ENCODE measurements at places on chromosomes 3 and 15.

DNA sequence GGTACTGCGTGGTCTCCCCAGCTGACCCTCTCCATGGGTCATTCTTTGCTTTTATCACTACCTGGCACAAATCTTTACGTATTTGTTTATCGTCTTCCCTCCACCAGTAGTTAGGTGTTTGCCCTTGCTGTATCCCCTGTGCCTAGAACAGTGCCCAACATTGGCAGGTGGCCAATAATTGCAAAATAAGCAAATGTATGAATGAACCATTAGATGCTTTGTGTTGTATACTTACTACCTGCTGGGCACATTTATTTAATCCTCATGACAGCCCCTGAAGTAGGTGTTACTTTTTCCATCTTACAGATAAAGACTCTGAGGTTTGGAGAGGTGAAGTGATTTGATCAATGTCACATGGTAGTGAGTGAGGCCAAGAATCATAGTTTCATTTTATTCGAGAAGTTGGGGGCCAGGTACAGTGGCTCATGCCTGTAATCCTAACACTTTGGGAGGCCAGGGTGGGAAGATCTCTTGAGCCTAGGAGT is 2.0 kb upstream of the TWF2 start:
- DNase-seq = no peak

DNA sequence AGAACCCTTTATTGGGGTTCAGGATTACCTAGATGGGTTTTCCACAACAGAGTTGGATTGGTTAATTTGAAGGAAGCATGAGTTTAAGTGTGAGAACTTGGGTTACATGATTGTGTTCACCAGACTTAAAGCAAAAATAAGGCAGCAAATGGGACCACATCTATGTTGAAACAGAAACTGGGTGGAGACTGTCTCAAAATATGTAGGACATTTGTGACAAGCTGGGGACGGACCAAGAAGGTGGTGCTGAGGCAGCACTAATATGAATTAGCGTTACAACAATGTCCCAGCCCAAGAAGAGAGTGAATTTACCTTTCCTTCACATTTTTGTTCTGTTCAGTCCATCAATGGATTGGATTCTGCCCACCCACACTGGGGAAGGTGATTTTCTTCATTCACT is 866 bp upstream of the AADACL2 start:
- DNase-seq = no peak

DNA sequence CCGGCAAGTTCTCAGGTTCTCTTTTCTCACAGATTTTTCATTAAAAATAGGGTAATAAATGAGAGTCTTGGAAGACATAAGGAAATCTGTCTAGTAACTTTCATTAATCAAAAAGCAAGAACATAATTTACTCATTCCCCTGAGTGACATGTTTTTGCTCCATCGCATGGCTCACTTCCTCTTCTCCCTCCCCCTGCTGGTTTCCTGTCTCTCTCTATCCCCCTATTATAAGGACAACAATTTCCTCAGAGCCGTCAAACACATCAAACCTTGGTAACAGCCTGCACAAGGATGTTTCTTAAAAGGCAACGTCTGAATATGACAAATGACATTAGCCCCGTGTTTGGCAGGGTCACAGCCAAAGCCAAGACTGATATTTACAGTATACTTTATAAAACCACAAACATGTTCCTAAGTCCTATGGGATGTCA is 1149.6 kb downstream of the IGSF11 start:
- no peak for DNase-seq

GRCh38 chr3:117842086-117842485 is 1132.5 kb downstream of the TUSC7 start:
- no peak for DNase-seq

GRCh38 chr15:39270934-39271333 is 309.9 kb upstream of the THBS1 start:
- DNase-seq = no peak

- DNase-seq = no peak
These were observed 171.4 kb downstream of the GREM1 start for GRCh38 chr15:32889214-32889613.

DNA sequence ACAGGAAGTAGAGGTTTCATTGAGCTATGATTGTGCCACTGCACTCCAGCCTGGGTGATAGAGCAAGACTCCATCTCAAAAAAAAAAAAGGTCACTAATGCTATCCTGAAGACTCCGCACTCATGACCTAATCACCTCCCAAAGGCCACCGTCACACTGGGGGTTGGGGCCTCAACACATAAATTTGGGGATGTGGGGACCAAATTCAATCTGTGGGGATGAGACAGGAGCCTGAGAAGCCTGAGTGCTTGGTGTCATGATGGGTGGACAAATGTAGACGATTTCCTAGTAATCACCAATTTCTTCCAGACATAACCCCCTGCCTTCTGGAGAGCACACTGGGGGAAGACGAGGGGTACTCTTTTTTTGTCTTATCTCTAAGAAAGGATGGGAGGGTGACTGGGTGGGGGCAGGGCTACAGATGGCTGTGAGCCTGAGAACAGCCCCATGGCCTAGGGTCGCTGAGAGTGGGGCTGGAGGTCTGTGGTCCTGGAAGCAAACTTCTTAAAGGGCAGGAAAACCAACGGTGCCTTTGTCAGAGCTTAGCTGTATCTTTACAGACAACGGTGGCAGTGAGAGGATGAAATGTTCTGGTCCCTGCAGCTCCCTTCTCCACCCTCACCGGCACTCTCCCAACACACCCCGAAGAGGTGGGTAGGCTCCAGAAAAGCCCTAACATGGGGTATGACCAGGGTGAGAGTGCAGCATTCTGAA is 16.6 kb upstream of the KLF13 start:
- no peak for DNase-seq

GRCh38 chr3:152538518-152538917 is 269.8 kb downstream of the MBNL1 start:
- DNase-seq = no peak

Data from stimulated activated CD4-positive, alpha-beta T cell treated with anti-CD3 and anti-CD28 coated beads, Interleukin-4, amount 100 ng/mL, for 48 hours (primary cell).